ENCODE measurements at places on chromosomes 3 and 15. TPM values are rescaled to one million over a fixed set of nuclear protein-coding genes. Genes with fewer than 3 reads are reported as not detected.

Gene ALDH1A2
- 3.9 TPM for total RNA-seq

Gene DTWD1
- 54.6 TPM for total RNA-seq

Gene PPIP5K1
- total RNA-seq = 29.7 TPM

Gene SPATA12
- total RNA-seq = 0.10 TPM

Gene TJP1
- total RNA-seq = 76.4 TPM

Gene SLC49A4
- total RNA-seq = 13.2 TPM

Gene TMEM207
- not detected for total RNA-seq

Gene ZNF619
- 5.6 TPM for total RNA-seq

Gene WNT5A
- total RNA-seq = 28.8 TPM

Gene GOLGA6L10
- 3.3 TPM for total RNA-seq

Measured in skin of body (tissue), 3 donors.